A549 treated with ZK216348 at 1 μM for 4 hours (cell line): ENCODE measurements at places on chromosomes 7 and 10. TPM values are rescaled to one million over a fixed set of nuclear protein-coding genes. Genes with fewer than 3 reads are reported as not detected.

Gene PSD
- total RNA-seq: 0.34 to 0.61 TPM (median 0.51 TPM) in 5 replicates

Gene PDE6C
- not detected in 5 replicates for total RNA-seq

Gene DNAJC12
- 49.3 to 85.7 TPM (median 60.1 TPM) in 5 replicates for total RNA-seq

Gene FAM221A
- total RNA-seq: 0.15 to 0.60 TPM (median 0.22 TPM) in 5 replicates

Gene DNAJC30
- total RNA-seq: 8.1 to 11.1 TPM (median 9.7 TPM) in 5 replicates

Gene NXPH1
- not detected in 5 replicates for total RNA-seq

Gene RASA4B
- 0.78 to 2.1 TPM (median 1.5 TPM) in 5 replicates for total RNA-seq

Gene CHCHD2
- 519 to 707 TPM (median 628 TPM) in 5 replicates for total RNA-seq

Gene CXCL12
- 0.08 to 0.25 TPM (median 0.20 TPM) in 3 of 5 replicates, not detected in the others for total RNA-seq

Gene SCIN
- 0.30 to 0.71 TPM (median 0.45 TPM) in 5 replicates for total RNA-seq

Gene DNAH11
- total RNA-seq: 0.15 to 0.35 TPM (median 0.21 TPM) in 5 replicates

Gene HOXA6
- 1.0 to 2.6 TPM (median 1.9 TPM) in 5 replicates for total RNA-seq

Gene PRRT4
- total RNA-seq: 0.35 to 0.71 TPM (median 0.40 TPM) in 4 of 5 replicates, not detected in the other

Gene SPDYE11
- total RNA-seq: not detected in 5 replicates

Gene SMC3
- 41.2 to 75.6 TPM (median 45.7 TPM) in 5 replicates for total RNA-seq

Gene BTBD16
- 0.22 to 0.92 TPM (median 0.58 TPM) in 5 replicates for total RNA-seq

Gene PDK4
- total RNA-seq: 9.4 to 17.3 TPM (median 16.3 TPM) in 5 replicates
